GM12865 (cell line): ENCODE measurements at places on chromosomes 3 and 15.

DNA sequence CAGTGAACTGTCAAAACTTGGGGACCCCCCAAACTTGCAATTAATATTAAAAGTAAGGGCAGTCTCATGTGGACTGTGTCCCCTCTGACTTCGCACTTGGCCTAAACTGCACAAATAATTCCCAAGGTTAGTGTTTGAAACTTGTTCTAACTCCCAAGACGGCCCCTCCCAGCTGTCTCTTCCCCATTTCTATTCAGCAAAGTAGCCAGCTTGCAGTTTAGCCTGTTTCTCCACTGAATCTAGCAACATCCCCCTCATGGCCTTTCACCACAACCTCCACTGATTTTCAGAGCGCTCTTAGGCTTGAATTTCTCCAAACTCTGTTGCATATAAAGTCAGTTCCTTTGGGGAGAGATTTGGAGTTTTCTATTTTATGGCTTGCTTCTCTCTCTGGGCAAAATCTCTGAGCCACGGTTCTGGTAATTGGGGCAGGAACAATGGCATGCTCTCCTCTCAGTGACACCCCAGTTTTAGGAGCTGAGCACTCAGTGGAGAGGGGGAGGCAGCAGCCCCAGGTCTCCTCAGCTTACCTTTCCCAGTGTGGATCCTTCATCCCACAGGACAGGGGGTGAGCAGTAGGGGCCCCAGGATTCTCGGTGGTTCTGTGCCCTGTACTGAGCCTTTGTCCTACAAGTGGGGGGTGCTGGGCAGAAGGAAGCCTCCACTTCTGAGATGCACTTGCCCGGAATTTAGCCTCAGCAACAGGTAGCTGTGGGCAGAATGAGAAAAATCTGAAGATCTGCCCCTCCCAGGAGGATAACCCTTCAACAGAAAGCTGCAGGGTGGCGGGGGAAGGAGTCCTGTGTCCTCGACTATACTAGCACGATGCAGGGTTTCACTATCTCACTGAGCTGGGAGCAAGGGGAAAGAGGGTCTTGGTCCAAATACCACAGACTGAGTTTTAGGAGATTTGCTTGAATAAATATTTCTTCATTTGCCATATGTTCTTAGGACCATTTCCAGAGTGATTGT is 39.3 kb upstream of the GATA2 start:
- no peak for DNase-seq

DNA sequence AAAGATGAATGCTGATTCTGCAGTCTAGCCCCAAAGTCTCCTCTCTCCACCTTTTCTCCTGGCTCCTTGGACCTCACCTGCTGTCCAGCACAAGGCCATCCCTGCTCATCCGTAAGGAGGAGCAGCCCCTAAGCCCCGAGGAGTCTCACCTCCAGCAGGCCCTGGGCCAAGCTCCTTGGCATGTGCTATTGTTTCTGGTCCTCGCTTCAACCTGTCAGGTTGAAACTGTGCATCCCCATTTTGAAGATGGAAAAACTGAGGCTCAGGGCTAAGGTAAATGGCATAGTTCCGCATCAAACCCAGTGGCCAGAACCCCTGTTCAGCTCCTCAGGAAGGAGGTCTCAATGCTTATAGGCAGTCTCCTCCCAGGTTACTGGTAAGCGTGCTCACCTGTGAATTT is 26.1 kb downstream of the CHDH start:
- DNase-seq, result no peak

DNA sequence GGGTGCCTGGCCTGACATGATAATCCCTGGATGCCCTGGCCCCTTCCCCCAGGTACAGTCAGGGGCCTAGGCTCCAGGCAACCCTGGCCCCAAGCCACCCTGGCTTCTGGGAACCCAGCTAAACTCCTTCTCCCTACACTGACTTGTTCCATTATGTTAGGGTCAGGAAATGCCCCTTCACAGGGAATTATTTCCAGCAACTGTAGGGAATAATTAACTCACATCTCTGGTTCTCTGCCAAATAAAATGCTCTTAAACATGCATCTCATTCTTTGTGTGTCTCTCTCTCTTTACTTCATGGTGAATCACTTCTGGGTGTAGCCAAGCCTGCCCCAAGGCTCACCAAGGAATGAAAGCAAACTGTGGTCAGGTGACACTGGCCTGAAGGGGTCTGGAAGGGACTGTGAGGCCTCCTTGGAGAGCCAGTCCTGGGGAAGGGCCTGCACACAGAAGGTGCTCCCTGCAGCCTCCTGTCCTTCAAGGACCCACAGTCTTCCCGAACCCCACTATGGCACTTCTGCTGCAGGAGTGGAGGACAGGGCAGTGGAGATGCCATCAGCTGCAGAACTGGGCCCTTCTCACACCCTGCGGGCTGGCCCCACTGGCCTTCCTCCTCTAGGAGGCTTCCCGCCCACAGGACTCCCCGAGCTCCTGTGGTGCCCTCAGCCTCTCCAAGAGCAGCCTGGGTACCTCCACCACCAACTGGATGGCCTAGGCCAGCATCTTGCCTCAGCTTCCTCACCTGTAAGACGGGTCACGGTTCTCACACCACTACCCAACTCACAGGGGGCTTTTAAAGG is 17.6 kb downstream of the TKT start:
- no peak for DNase-seq

DNA sequence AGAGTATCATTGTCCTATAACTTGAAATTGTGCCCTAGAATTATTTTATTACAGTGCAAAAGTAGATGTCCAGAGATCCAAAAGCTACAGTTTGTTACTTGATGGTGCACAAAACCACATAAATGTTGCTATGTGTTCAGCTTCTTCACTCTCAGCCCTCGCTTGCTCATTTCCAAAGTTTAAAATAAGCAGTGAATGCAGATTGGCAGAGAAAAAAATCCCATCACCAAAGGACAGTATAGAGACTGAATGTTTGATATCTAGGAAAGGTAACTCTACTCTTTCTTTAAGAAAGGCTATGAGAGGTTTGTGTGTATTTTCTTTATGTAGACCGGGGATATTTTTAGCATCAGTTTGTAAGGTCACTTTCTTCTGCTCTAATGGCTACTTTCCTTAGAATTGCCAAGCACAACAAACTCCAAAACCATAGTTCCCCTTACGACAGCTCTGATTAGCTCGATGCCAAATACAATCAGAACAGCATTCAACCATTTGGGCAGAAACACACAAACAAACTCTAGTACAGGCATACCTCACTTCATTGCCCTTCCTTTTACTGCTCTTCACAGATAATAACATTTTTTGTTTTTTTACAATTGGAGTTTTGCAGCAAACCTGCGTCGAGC is 164.1 kb upstream of the CCDC54 start:
- no peak for DNase-seq

- no peak for DNase-seq
Observed at GRCh38 chr3:39519103-39519502, 51.6 kb downstream of the MOBP start.

DNA sequence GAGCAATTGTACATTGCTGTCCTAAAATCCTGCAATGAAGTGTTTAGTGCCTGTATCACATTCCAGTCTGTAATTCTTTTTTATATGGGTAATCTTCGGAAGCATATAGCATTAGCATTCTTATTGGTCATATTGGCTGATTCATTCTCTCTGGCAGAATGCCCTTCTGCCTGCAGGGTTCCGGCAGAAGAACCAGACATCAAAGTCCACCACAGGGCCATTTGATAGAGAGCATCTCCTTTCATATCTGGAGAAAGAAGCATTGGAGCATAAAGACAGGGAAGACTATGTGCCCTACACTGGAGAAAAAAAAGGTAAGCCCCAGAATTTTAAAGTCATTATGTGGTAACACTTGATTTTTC is 39.6 kb downstream of the TMOD3 start:
- no peak for DNase-seq

DNA sequence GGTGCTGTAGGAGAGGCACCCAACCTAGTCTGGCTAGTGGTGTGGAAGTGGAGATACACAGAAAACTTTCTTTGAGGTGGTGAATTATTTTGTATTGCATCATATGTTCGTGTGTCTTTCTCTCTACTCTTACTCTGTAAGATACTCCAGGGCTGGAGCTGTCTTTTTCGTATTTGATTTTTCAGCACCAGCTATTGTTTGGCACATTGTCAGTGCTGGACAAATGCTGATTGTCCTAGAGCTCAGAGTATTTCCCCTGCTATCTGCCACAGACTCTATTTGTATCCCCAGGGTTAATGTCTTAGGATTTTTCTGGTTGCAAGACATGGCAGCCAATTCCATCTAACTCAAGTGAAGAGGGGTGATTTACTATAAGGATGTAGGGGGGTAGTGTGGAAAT is 110.5 kb downstream of the SAMMSON start:
- no peak for DNase-seq

GRCh38 chr3:14266361-14266760 is 87.7 kb downstream of the LSM3 start:
- no peak for DNase-seq

DNA sequence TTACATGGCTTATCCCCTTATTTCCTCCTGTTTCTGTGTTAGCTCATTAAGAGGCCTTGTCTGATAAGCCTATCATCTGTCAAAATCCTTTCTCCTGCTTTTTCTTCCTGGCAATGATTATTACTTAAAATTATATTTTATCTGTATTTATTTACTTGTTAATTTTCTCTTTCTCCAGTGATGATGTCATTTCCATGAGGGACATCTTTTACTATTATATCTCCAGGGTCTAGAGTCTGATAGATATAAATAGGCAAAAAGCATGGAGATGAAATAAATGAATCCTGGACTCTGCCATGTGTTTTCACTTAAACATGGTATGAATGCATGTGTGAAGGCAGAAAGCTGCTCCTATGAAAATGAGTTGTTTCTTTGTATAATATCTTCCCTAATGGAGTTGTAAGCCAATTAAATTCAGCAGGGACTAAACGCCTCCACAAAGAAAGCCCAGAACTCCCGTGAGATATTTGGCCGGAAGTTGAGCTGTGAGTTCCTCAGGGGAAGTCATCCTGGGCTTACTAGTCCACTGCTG is 375.2 kb downstream of the TUSC7 start:
- no peak for DNase-seq

GRCh38 chr15:31049682-31050615 is 51.6 kb downstream of the TRPM1 start:
- DNase-seq, result no peak

GRCh38 chr3:140288595-140288994 is 353.6 kb downstream of the CLSTN2 start:
- no peak for DNase-seq

DNA sequence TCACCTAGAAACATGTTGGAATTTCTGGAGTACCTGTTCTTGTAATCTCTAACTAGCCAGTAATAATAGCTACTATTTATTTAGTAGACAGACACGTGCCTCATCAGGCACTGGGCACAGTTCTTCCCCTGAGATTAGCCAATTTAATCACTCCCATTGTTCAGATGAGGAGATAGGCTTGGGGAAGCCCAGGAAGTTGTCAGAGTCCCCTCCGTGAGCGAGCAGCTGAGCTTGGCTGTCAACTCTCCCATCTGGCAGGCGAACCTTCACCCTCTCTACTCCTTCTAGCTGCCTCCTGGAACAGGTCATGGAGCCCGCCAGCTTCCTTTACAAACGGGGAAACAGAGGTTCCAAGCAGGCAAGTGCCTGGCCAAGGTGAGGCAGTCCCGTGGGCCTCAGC is 31.1 kb upstream of the FGD5 start:
- no peak for DNase-seq

DNA sequence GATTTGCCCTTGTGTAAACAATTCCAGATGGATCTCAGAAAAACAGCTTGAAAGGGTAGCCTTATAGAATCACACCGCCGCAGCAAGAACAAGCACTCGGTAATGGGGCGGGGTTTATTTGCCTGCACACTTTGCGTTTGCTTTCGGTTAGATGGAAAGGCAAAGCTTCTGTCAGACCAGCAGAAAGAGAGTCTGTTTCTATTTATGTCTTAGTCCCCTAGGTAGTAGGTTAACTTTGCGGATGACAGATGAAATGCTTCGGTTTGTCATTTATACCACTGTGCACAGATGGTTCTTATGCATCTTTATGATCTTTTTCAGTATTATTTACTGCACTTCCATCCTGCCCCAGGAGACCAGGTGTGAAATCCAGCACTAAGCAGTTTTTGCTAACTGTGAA is 62.2 kb downstream of the PYDC2 start:
- no peak for DNase-seq

- DNase-seq, result no peak
Observed at GRCh38 chr3:23365066-23365465, 161.9 kb downstream of the UBE2E2 start.

GRCh38 chr3:115517457-115518050 is 105.8 kb upstream of the GAP43 start:
- peak; percentile 17 for DNase-seq

- DNase-seq, result peak; percentile 74
Observed at GRCh38 chr3:3998140-3998922, 199.1 kb downstream of the LRRN1 start.

DNA sequence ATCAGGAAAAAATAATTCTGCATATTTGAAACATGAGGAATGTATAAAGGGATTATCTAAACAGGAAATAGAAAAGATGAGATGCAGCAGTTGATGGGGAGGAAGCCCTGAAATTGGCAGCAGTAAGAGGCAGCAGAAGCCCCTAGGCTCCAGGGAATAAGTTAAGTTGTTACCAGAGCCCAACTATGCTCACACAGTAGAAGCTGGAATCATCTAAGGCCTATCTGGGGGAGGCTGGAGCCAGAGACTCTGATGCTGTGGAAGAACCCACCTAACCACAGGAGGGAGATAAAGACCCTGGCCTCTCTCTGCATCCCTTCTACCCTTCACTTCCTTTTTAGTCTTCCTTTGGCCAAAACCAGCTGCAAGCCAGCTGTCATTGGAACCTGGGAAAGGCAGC is 519.7 kb downstream of the DIPK2A start:
- no peak for DNase-seq

GRCh38 chr3:40602778-40603385 is 78.1 kb downstream of the ZNF621 start:
- DNase-seq, result no peak
